Activated CD8-positive, alpha-beta memory T cell treated with anti-CD3 and anti-CD28 coated beads, Interleukin-2, amount 50 U/mL, for 4 hours (primary cell): ENCODE measurements at places on chromosomes 2 and 18.

- no peak for DNase-seq
These were observed 686.7 kb downstream of the NR4A2 start for GRCh38 chr2:155645791-155646190.

- no peak for DNase-seq
These were observed 32.1 kb downstream of the PPM1B start for GRCh38 chr2:44200759-44201158.

- no peak for DNase-seq
These were observed 659.5 kb downstream of the TSN start for GRCh38 chr2:122414902-122415301.

DNA sequence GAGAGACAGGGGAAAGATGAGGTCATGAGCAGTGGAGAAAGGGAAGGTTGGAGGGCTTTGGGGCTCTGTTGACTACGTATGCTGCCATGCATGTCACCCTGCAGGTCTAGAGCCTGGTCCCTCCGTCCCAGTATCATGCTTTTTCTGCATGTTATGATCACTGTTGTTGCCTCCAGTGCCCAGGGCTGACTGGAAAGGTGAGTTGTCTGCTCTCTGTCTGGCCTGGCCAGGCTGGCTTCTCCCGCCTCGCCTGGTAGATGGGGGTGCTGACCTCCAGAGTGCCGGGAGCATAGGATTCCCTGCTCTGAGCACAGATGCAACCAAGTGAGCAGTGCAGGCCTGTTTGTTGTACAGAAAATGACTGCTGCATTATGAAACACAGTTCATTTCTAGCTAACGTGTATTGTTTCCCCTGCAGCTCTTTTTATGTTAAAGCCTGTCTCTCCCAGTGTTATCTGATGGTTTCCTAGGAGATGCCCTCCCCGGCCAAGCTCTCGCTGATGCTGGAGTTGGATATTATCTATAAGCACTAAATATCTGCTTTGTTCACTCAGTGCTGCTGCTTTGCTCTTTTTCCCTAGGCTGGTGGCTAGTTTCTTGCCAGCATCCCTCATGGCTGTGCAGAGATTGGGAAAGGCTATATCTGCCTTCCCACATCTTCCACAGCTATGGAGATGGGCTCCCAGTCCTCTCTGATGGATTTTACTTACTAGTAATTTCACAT lies 158.2 kb downstream of the TDRD15 start:
- no peak for DNase-seq

DNA sequence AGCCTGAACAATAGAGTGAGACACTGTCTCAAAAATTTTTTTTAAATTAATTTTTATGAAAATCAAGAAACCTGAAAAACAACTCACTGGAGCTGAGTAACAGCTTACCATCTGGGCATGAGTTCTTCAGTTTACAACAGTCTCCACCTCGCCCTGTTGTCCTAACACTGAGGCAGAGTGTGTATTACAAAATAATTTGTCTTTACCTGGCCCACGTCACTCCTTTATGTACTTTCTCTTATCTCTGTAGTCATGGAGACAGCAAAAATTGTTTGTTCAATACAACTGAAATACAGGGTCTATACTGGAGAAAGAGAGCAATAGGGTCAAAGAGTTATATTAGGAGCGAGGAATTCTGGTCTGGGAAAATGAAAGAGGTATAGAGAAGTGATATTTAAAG lies 48.1 kb downstream of the CYTIP start:
- no peak for DNase-seq

DNA sequence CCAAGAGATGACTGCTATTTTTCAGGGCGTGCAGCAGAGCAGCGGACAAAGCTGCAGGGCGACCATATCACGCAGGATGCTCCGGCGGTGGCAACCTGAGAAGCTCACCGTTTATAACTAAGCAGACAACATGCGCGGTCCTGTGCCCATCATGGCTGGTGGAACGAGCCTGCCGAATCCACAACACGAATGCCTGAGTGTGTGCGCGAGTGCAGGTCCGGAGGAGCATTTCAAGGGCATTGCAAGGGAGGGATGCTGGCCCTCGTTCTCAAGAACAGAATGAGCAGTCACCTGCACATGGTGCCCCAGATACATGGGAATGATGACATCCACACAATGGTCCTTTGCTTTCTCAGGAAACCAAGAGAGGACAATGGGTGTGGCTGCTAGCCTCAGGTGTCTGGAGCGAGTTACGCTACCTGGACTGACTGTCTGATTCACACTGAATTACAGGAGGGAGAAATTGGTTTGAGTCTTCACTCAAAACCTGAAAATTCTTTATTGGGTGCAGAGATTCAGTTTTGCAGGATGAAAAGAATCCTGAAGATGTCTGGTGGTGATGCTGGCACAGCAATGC lies 39.8 kb downstream of the TBC1D8 start:
- DNase-seq: no peak
